ENCODE measurements at places on chromosomes 6 and 20.

DNA sequence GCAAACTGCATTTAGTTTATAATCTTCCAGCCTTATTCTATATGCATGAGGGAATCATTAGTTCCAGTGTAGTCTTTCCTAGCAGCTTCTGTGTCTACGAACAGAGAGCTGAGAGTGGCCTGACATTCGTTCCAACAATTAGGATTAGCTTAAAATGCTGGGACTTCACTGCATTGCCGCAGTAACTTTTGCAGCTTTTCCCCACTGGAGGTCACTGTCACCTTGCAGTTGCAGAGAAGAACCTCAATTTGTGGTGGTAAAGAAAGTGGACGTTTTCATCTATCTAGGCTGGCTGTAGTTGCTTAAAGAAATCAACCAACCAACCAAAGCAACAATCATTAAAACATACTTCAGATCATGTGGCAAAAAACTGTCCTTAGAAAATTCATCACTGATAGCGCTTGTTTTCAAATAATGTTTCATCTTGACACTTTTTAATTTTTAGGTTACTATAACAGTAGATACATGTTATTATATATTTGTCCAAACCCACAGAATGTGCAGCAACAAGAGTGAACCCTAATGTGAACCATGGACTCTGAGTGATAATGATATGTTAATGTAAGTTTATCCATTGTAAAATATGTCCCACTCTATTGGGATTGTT is 12.2 kb downstream of the MYLK4 start:
- peak; percentile 1 for DNase-seq

- DNase-seq = no peak
These were observed 392.6 kb upstream of the MARCKS start for GRCh38 chr6:113464536-113464935.

DNA sequence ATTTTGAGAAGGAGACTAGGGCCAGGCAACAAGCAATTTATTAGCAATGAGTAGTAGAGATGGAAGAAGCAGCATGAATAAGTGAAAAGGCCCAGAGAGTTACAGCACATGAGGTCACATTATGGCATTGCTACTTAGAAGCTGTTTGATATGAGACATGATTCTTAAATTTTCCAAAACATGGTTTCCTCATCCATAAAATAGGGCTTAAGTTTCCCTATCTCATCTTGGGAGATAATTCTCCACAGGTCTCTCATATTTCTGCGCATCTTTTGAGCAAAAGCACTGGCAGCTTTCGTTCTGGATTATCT is 656.1 kb downstream of the EPHA7 start:
- no peak for DNase-seq

GRCh38 chr6:70479236-70479635 is 65.9 kb downstream of the FAM135A start:
- DNase-seq = peak; percentile 4

DNA sequence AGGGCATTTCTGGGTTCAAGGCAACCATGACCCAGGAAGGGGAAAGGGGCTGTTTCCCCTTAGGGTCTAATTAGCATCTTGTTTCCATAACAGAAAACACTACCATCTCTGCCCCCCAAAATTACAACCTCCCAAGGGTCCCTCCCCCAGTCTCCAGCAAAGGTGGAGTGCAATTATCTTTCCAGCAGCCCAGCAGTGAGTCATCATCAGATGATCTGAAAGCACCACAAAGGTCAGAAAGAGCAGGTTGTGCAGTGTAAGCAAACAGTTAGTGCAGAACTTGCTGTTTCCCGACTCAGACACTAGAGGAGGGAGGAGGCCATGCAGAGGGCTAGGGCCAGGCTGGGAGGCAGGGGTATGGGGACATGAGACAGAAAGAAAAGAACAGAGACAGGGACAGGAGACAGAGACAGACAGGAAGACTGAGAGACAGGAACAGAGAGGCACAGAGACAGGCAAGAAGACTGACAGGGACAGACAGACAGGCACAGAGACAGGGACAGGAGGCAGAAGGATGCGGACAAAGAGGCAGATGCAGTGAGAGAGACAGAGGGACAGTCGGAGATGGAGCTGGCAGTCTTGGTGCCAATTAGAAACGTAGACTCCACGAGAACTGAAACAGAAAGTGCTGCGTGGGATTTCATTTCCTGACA is 62.5 kb downstream of the PYGB start:
- no peak for DNase-seq

DNA sequence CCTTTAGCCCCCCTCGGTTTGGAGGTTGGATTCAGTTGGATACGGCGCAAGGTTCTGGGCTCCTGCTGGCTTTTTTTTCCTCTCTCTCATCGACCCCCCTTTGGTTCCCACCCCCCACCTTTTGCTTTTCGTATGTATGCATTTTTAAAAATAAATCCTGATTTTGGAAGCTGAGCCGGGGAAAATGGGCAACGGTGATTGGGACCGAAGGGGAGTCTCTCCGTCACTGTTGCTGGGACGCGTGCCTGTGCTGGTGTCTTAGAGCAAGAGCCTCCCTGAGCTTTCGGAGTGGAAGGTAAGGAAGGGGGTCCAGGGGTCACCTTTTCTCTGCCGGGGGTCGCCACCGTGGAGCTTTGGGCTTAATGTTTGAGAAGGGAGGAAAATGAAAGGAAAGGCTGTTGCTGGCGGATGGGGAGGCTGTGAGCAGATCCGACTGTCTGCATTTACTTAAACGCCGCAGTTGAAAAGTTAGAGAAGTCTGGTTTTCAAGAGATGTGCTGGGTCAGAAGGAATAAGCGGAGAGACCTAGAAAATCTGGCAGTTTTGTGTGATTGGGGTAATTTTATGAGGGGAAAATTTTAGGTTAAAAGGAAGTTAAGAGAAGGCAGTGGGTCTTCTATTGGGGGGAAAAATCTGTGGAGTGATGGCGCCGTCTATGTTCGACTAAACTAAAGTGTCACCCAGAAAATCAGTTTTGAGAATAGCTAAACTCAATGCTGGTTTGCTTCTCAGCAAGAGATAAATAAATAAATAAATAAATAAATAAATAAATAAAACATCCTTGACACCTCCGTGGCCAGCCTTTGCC is 828 bp downstream of the ADGRB3 start:
- DNase-seq = peak; percentile 68

Measured in NCI-H1092 treated with DMSO at 0.1 percent for 48 hours (cell line).